Karpas-422 (cell line): ENCODE measurements at places on chromosomes 13 and 19. TPM values are rescaled to one million over a fixed set of nuclear protein-coding genes. Genes with fewer than 3 reads are reported as not detected.

FAM216B gene
- total RNA-seq, result not detected in 2 replicates

COQ8B gene
- total RNA-seq, result 31.3 and 58.0 TPM in 2 replicates

MAST1 gene
- 0.48 and 3.3 TPM in 2 replicates for total RNA-seq

LYPD5 gene
- total RNA-seq, result not detected in 2 replicates

ZNF221 gene
- 0.19 TPM in 1 of 2 replicates, not detected in the other for total RNA-seq

BRME1 gene
- total RNA-seq, result 0.47 TPM in 1 of 2 replicates, not detected in the other

TMEM86B gene
- 7.8 and 9.5 TPM in 2 replicates for total RNA-seq

KLHL26 gene
- 3.7 and 4.0 TPM in 2 replicates for total RNA-seq

CCDC122 gene
- total RNA-seq, result 0.14 and 1.6 TPM in 2 replicates

DNA sequence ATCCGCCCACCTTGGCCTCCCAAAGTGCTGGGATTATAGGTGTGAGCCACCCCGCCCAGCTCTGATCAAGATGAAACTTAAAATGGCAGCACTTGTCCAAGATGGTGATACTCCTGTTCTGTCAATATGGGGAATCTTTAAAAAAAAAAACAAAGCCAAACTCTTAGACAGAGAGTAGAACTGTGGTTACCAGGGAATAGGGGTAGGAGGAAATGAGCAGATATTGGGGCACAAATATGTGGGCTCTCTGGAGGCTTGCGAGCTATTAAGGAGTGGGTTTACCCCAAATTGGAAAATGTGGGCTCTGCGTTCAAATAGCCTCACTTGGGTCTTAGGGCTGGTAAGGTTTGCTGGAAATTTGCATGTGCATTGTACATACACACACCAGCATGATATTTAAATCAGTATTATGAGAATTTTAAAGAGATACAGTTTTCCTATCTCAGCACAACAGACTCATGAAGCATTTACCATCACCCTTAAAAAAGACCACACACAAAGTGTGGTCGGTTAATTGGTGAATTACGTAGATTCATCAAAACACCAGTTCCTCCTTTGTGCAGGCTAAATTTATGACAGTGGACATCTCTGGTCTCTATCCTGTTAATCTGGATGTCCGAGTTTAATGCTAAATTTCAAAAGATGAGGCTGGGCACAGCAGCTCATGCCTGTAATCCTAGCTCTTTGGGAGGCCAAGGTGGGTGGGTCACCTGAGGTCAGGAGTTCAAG is 11.3 kb downstream of the CD70 start:
- no peak for DNase-seq

DNA sequence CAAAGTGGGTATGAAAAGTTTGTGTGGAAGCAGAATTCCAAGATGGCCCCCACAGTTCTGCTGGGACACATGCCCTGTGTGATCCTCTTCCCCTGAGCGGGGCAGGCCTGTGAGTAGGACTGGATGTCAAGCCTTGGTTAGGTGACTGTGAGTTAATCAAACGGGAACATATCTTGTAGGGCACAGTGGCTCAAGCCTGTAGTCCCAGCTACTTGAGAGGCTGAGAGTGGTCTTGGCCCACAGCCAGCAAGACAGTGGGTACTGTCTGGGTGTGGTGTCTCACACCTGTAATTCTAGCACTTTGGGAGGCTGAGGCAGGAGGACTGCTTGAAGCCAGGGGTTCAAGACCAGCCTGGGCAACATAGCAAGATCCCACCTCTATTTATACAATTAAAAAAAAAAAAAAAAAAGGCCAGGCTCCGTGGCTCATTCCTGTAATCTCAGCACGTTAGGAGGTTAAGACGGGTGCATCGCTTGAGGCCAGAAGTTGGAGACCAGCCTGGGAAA is 6.4 kb downstream of the ZNF653 start:
- no peak for DNase-seq

DNA sequence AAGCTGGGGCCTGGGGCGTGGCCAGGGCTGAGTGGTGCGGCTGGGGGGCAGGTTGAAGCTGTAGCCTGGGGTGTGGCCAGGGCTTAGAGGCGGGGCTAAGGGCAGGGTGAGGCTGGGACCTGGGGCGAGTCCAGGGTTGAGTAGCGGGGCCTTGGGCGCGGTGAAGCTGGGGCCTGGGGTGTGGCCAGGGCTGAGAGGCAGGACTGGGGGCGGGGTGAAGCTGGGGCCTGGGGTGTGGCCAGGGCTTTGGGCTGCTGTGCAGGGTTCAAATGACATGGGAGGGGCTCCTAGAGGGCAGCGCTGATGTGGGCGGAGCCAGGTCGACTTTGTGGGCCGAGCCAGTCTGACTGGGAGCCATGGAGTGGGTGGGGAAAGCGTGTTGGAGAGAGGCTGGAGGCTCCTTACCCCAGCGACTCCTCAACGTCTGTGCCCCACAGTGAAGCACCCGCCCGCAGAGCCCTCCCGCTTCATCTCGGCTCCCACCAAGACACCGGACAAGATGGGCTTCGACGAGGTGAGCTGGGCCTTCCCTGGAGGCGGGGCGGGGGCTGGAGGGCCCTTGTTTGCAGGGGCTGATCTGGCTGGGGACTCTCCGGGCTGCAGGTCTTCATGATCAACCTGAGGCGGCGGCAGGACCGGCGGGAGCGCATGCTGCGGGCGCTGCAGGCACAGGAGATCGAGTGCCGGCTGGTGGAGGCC is 21.5 kb downstream of the COLGALT1 start:
- DNase-seq, result peak; percentile 79

DNA sequence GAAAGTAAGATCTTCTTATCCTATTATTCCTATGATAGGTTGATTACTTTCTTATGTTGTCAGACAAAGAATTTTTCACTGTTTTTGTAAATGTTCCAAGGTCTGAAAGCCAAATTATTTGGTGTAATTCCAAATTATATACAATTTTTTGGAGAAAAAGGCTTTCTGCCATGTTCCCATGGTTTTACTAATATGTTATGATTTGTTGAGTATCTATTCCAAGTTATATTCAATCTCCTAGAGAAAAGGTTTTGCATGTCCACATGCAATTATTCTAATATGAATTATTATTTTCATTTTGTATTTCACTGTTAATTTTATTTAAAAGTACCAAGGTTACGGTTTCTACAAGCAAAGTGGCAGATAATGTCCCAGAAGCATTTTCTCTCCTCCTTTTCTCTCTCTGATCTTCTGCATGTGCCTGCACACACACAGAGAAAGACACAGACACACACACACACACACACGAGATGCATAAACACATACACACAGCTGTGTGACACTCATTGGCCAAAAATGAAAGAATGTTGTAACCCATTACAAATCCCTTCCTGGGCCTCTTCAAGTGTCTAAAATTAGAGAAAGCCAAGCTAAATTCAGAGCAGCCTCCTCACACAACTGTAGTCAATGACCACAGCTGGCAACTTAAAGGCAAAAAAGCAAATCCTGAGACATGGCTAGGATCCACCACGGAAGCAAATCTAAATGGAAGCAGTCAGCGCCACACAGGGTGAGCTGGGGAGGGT is 621.0 kb downstream of the EFNB2 start:
- DNase-seq, result no peak

DNA sequence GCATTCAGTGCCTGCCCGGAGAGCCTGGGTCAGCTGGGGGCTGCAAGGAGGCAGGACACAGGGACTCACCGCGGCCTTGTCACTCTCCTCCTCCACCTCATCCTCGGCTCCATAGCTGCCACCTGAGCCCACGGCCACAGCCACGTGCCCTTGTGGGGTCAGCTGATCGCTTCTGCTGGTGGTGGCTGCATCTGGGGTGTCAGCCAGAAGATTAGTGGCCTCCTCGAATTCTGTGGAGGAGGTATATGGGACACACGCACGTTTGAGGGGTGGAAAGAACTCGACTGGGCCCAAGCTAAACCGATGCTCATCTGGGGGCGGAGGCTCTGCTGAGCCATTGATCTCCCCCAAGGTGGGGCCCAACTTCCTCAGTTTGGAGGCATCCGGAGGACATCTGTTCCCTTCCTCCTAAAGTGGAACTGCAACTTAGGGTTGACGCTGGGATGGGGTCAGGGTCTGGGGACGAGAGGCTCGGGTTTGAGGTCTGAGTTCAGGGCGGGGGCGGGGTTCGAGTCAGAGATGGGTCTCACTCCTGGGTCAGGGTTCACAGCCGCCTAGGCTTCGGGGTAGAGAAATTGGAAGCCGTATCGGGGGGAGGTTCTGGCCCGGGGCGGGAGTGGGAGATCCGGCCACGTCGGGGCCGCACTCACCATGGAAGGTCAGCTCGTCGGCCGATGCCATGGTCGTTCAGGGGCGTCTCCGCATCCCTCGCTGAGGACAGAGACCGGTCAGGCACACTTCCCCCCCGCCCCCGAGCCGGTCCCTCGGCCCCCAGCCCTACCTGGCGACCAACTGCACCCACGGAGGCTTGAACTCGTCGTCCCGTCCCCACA is 493 bp downstream of the YIPF2 start:
- peak; percentile 62 for DNase-seq

DNA sequence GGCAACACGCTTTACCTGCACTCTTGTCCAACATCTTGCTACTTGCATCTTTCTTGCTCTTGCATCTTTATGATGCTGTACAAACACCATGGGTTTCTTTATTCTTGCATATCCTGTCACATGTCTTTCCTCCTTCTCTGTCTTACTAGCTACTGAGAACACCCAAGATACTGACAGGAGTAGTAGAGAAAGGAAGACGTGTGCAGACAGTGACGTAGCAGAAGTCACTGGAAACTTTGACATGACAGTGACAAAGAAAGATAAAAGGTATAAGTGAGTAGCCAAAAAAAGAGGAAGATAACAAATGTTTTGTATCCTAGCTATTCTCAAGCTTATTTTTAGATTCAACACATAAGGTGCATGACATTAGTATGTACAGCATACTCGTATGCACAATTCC is 34.2 kb downstream of the TRPC4 start:
- no peak for DNase-seq

DNA sequence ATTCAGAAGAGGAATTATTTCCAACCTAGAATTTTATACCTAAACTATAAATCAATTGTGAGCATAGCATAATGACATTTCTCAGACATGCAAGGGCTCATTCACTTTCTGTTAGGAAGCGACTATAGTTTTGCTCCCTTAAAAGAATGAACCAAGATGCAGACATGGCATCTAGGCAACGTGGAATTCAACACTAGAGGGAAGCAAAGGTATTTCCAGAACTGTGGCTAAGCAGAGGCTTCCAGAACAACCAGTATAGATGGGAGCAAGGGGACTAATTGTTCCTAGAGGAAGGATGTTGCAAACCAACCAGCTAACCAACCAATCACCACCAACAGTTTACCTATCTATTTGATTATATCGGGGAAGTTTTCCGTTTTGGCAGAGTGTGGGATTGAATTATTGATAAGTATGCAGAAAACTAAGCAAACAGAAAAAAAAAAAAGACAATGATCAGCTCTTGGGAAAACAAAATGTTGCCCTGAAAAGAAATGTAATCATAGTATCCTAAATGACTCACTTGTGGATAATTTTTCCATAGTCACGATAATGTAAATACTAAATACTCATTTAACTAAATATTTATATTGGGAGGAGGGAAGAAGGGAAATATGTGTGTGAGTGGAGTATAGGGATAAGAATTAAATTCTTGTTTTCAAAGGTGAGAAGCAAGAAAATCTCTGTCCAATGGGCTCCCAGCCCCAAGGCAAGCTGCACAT is 21.1 kb downstream of the ARL11 start:
- DNase-seq, result no peak

DNA sequence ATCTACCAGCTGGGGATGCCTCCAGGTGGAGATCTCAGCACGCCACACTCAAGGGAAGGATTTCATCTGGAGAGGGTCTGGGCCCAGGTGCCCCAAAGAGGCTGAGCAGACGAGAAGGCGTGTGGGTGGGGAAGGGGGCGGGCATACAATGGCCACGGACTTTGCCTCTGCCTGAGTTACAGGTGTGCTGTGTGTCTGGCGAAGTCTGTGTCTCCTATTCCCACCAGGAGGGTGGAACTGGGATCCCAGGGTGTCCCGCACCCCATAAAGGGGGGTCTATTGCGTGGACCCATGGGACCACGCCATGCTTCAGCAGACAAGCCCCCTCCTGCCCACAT is 3.6 kb downstream of the TLE2 start:
- no peak for DNase-seq

- DNase-seq, result no peak
Measured at GRCh38 chr13:60328073-60328472, 68.9 kb upstream of the TDRD3 start.

DNA sequence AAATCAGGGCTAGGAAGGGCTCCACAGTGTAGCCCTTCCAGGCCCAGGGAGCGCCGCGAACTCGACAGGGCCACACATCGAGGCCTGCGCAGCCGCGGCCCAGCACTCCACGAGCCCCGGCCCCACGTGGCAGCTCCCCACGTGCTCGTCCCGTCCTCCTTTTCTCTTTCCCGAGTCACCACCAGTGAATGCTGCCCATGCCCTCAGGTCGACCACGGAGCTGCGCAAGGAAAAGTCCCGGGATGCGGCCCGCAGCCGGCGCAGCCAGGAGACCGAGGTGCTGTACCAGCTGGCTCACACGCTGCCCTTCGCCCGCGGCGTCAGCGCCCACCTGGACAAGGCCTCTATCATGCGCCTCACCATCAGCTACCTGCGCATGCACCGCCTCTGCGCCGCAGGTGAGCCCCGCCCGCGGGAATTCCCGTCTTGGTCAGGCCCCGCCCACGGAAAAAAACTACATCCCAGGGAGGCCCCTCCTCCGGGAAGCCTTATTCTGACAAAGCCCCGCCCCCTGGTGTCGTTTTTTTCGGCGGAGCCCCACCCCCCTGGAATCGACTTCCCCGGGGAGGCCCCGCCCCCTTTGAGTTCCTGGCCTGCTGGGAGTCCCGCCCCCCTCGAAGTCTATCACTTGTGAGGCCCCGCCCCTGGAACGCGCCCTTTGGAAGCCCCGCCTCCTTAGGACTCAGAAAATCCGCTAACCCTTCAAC is 7.0 kb downstream of the HIF3A start:
- DNase-seq, result no peak

- peak; percentile 27 for DNase-seq
Measured at GRCh38 chr13:46210362-46211083, 1.2 kb upstream of the LRRC63 start.

GRCh38 chr13:82976499-82976898 is 905.8 kb downstream of the SLITRK1 start:
- peak; percentile 41 for DNase-seq

- no peak for DNase-seq
Measured at GRCh38 chr13:95367309-95367843, 66.1 kb upstream of the ABCC4 start.

GRCh38 chr13:95862408-95862807 is 185.5 kb downstream of the DNAJC3 start:
- DNase-seq, result no peak

DNA sequence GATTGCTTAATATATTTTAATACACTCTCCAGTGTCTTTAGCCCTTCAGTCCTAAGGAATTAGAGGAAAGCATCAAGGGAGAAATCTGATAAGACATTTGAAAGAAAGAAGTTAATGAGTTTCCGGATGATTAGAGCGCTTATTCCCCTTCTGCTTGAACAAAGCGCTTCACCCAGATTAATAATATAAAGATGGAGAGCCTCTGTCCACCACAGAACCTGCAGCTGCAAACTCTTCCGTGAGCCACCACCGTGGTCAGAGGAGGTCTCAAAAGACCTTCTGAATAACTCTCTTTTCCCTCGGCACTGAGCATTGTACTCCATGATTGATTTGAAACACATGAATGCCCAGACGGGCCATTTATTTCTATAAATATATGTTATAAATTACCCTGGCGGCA is 14.2 kb upstream of the TUBGCP3 start:
- no peak for DNase-seq
